Astrocyte of the spinal cord (primary cell): ENCODE measurements at places on chromosomes 1 and 21.

DNA sequence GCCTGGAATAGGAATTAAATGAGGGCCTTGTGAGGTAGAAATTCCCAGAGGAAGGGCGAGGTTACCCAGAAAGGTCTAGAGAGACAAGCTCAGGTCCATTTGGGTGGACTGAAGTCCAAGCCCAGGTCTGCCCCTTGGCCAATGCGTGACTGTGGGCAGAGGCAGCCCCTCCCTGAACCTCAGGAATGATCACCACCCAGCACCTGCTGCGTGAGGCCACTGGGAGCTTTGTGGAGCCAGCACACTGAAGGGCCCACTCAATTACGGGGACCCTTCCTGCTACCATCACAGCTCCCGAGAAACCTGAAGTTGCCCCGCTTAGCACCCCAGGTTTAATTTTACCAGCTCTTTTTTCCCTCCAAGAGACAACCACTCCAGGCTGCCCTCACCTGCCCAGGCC, 6.5 kb upstream of the MATN1 start:
- no peak for DNase-seq

GRCh38 chr1:16248007-16248436, 11.0 kb upstream of the CPLANE2 start:
- DNase-seq, result no peak

- DNase-seq, result no peak
These were observed 743.1 kb upstream of the B3GALT2 start for GRCh38 chr1:193929374-193930033.

- no peak for DNase-seq
These were observed 24.8 kb upstream of the ALDH4A1 start for GRCh38 chr1:18927082-18927653.

DNA sequence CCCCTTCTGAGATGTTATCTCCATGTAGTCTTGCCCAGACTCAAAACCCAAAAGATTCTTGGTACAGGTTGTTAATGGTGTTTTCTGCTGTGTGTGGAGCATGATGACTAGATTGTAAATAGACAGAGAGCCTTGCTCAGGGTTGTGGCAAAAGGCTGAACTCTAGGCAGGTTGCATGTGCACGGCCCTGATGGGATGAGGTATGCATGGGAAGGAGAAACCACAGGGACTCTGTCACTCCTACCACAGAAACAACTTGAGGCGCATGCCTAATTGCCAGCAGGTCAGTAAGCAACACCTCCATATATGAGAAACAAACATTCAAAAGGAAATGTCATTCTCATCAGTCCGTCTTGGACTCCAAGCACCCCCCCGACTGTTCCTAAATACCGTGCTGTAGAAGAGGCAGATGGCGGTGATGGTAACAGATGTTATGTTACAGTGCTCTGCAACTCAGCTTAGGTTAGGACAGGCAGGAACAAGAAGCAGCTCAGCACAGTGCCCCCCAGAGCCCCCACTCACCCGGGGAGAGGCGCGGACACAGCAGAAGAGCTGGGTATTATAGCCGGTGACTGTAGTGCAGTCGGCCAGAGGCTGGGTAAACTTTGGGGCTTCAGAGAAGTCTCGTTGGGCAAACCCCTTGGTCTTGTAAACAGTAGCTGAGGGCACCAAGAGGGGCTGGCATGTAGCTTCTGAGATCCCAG, 10.9 kb downstream of the MYBPHL start:
- DNase-seq, result no peak

DNA sequence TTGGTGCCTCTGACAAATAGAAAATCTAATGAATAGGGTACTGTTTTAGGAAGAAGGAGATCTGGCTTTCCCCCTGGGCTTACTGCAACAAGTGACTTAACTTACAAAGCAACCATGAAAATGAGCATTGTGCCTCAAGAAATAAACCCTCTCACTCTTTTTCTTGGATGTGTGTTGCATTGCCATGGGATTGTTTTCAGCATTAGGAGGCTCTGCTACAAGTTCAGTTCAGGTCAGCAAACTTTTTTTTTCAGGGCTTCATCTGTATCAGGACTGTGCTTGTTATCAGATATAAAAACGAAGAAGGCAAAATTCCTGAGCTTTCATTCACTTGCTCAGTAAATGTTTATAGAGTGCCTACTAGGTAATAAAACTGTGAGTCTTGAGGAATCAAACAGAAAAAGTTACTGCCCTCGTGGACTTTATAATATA, 37.8 kb upstream of the DOCK7 start:
- peak; percentile 2 for DNase-seq

- no peak for DNase-seq
These were observed 13.7 kb downstream of the CADM3 start for GRCh38 chr1:159185121-159185520.
